ENCODE measurements at places on chromosomes 6 and 20.

- peak; percentile 70 for DNase-seq
These were observed at the start of gene STMN3 for GRCh38 chr20:63653041-63653973. Gene STMN3 (minus strand): TSS chr20:63653424. CDS start chr20:63653345, 79 bp downstream.

DNA sequence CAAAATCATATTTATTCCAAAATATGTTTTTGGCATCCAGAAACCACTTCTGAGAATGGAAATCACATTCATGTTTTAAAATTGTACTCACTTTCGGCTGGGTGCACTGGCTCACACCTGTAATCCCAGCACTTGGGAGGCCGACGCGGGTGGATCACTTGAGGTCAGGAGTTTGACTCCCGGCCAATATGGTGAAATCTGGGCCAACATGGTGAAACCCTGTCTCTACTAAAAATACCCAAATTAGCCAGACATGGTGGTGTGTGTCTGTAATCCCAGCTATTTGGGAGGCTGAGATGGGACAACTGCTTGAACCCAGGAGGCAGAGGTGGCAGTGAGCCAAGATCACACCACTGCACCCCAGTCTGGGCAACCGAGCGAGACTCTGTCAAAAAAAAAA, 580.7 kb downstream of the MAFB start:
- DNase-seq = no peak

GRCh38 chr6:12196326-12196936, 93.7 kb upstream of the EDN1 start:
- no peak for DNase-seq

DNA sequence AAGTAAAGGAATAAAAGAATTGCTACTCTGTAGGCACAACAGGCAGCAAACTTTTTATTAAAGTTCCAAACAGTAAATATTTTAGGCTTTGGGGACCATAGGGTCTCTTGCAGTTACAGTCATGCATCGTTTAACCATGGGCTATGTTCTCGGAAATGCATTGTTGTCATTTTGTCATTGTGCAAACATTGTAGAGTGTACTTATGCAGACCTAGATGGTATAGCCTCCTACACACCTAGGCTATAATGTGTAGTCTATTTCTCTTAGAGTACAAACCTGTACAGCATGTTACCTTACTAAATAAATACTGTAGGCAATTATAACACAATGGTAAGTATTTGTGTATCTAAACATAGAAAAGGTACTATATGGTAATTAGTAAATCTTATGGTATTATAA, 54.7 kb downstream of the CDS2 start:
- no peak for DNase-seq

DNA sequence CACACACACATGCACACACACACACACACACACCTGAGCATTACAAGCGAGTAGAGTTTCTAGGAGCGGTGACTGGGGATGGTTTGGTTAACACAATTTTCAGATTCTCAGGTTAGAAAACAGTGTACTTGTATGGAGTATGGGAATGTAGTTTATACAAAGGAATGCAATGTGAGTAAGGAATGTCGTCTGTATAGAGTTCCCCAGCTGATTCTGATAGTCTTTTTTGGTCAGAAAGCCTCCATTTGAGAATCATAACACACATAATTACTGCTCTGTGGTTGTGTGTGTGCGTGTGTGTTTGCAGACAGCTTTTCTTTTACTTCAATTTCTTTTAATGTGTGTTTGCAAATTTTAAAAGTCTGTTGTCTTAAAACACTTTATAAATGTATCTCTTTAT, 93.2 kb downstream of the MYO6 start:
- DNase-seq = no peak

- no peak for DNase-seq
These were observed 29.0 kb downstream of the AFG1L start for GRCh38 chr6:108323710-108324466.

- no peak for DNase-seq
These were observed 318.9 kb downstream of the CLIC5 start for GRCh38 chr6:45696738-45697137.

DNA sequence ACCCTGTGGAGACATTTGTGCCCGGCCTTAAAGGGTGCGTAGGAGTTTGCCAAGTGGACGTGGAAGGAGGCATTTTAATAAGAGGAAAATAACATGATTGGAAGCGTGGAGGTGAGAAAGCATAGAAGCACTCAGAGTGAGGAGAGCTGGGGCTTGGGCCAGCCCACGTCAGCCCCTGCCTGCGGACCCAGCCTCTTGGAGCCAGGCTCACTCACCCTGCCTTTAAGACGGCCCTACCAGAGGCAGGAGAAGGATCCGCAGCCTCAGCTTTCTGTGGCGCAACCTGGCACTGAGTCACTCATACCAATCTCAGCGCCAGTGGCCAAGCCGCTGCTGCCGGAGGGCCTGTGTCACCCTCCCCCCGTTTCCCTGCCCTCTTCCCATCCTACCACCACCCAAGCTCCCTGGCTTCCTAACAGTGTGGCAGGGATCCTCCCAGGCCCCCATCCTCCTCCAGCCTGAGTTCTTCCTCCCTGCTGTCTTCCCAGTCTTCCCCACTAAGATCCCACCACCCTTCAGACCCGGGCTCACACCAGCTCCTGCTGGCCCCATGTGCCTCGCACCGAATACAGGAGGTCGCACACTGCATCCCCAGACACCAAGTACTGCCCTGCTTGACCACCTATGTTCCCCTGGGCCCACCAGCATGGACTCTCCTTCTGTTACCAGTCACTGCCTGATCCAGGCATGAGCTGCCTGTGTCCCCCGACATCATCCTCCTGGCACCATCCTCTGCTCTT, 285.2 kb downstream of the UST start:
- no peak for DNase-seq

- peak; percentile 59 for DNase-seq
These were observed 81.2 kb downstream of the ASXL1 start for GRCh38 chr20:32439132-32439829.

DNA sequence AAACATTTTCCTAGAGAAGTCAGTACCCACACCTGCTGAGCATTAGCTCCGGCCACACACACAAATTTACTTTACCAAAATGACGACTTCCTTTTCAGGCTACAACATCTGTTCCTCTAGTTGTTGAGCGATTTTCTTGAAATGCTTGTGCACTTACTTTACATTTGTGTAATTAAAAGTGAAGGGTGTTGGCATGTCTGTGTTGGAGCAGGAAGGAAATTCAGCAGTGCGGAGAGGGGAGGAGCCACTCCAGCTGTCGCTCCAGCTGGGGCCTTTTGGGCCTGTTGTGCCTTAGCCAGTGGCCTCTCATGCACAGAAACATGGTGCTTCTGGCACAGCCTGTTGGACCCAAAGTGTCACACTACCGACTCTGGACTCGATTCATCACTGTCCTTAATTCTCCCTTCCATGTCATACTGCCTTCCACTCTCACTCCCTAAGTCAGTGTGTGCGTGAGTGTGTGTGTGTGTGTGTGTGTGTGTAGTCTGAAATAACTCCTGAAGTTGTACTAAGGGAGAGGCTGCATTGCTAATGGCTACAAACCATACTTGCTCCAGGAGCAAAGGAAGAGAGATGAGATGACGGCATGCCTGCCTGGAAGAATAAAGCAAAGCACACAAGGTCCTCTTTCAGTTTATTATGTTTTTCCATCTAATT, 191.8 kb upstream of the ARG1 start:
- DNase-seq = no peak

GRCh38 chr20:22070610-22071058, 365.2 kb downstream of the PAX1 start:
- DNase-seq = no peak

GRCh38 chr6:10557913-10558312, 36.8 kb downstream of the GCNT2 start:
- DNase-seq = no peak

DNA sequence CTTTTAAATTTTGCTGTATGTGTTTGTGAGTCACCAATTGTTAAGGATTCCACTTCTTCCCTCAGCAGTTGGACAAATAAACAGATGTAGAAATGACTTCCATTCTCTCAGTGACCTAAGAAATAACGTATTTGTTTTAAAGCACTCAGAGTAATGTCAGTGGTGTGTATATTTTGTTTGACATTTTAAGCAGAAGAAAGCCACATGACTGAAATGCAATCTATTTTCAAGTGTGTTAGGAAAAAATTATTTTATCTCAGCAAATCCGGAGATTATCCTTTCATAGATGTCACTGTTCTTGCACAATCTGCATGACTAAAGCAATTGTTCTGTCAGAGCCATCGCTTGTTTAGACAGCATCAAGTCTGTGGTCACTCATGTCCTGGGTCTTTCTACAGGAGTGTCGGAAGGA, 77.1 kb downstream of the JAG1 start:
- no peak for DNase-seq

DNA sequence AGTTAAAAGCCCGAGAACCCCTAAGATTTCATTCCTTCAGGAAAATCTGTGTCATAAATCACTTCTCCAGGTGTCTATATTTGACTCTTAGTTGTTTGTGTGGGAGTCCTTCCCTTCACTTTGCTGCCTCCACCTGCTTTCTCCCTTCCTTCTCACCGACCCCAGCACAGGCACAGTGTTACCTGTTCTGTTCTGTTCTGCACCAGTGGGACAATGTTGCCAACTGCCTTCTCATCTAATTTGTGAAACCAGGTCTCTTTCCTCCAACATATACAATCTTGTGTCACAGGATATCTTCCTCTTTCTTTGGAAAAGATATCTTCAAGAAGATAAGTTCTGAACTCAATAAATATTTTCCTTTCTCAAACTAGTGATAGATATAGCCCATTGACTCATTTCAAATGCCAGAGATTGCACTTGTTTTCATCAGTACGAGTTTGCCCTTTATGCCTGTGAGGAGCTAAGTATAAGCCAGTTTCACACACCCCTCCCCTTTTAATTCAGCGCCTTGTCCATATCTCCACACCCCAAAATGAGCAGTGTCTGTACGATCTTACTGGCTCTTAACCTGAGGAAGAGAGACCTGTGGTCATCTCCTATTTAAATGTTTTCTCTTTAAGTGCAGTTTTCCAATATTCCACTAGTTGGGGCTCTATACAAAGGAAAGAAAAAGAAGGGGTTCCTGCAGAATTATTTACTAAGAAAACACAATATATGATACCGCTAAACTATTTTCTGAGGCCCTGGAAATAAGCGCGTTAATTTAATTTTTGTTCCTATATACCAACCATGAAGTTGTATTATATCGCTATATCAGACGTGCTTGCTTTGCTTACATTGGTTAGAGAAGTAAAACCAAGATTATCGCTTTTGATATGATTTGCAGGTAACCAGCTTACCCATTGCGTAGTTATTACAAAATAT, 81.6 kb upstream of the PREP start:
- DNase-seq = no peak

GRCh38 chr20:2752567-2753460, 47.6 kb downstream of the CPXM1 start:
- no peak for DNase-seq

- no peak for DNase-seq
These were observed 54.9 kb downstream of the PRR18 start for GRCh38 chr6:166253281-166253681.

- DNase-seq = no peak
These were observed 9.7 kb downstream of the DDRGK1 start for GRCh38 chr20:3194617-3195280.

GRCh38 chr6:109349419-109349987, 32.8 kb downstream of the CD164 start:
- DNase-seq = peak; percentile 50

DNA sequence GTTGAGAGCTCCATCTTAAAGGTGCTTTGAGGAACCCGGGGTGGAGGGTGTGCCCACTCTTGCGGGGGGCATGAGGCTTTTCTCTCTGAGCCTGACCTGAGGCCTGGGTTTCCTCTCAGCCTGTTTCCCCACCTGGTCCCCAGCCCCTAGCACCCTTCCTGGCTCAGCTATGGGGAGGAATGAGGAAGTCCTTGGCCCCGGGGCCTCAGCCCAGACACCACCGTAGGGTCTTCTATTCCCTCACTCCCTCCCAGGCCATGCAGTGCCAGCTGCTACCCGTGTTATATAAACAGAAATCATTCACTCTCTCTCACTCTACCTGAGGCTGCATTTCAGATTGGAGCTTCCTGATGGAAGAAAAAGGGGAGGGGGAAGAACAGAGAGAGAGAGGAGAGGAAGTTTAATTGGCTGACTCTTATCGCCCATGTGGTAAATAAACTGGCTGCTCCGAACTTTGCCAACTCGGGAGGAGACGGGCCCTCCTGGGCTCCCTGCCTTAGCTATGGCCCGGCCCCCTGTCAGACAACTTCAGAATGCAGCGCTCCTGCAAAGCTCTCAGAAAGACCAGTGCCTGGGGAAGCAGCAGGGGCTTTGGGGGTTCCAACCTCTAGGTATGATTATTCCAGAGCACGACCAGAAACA, 2.8 kb downstream of the CDH22 start:
- DNase-seq = no peak

DNA sequence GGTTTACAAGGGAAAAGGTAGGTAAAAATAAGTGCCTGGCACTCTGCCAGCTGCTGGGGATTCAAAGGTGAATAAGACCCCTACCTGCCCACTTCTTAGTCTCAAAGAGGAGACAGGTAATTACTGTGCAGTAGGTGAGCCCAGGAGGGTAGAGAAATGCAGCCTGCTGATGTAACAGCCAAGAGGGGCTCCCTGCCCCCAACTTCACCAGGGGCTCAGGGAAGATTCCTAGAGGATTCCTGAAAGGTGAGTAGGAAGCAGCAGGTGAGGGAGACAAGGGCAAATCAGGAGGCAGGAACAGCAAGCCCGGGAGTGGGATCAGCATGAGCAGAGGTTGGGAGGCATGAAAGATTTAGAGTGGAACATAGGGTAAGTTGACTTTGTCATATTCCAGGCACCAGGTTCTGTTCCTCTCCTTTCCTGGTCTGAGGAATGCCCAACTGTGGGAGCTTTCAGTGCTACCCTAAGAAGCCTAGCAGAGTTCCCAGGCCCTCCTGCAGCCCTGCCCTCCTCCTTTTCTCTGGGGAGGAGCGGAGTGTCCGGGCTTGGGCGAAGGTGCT, 258.1 kb downstream of the LRFN2 start:
- DNase-seq = no peak

GRCh38 chr20:61092251-61092650, 159.8 kb upstream of the CDH4 start:
- DNase-seq = no peak

Measured in AG09309 (cell line).